ENCODE measurements at places on chromosomes 11 and 22.

- no peak for DNase-seq
These were observed 6.8 kb downstream of the APOL3 start for GRCh38 chr22:36153501-36154422.

GRCh38 chr22:50205781-50206569, 5.2 kb downstream of the SELENOO start:
- DNase-seq = no peak

GRCh38 chr22:30652852-30653251, 14.8 kb downstream of the DUSP18 start:
- no peak for DNase-seq

- no peak for DNase-seq
These were observed 46.2 kb upstream of the CTTN start for GRCh38 chr11:70352100-70352499.

- DNase-seq = no peak
These were observed 1130.4 kb downstream of the LRRC4C start for GRCh38 chr11:40328890-40329614.

DNA sequence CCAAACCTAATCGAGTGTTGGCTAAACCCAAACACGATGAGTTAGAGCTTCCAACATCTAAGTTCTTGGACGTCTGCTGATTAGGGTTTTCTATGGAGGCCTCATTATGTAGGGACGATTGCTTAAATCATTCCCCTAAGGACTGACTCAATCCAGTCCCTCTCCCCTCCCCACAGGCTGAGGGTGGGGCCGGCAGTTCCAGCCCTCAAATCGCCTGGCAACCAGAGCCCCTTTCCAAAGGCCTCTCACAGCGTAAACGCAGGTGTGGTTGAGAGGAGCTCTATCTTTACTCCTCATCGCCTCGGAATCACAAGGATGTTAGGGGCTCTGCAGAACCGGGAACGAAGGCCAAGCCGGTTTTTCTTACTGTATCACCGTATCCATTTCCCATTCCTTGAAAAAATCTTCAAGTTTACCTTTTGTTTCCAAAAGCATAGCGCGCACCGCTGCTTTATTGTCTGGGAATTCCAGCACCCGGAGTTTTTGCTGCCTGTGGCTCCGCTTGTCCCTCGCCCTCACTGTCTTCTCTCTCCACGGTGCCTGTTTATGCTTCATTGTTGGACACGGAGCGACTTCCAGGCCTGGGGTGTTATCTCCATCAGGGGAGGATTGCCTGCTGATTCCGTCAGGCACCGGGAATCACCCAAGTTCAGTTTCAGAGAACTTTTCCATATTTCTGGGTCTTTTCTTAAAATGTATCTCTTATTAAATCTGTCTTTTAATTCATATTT, 13.8 kb upstream of the IFITM3 start:
- no peak for DNase-seq

GRCh38 chr11:122097419-122098001, 18.5 kb downstream of the BLID start:
- DNase-seq = no peak

GRCh38 chr11:1564535-1565172, 7.4 kb downstream of the DUSP8 start:
- peak; percentile 15 for DNase-seq

GRCh38 chr22:17152971-17153370, 6.1 kb downstream of the HDHD5 start:
- no peak for DNase-seq
